ENCODE measurements at places on chromosomes 1 and 21. TPM values are rescaled to one million over a fixed set of nuclear protein-coding genes. Genes with fewer than 3 reads are reported as not detected.

Gene TEX38
- total RNA-seq: not detected

Gene HES3
- not detected for total RNA-seq

Gene PGLYRP3
- not detected for total RNA-seq

DNA sequence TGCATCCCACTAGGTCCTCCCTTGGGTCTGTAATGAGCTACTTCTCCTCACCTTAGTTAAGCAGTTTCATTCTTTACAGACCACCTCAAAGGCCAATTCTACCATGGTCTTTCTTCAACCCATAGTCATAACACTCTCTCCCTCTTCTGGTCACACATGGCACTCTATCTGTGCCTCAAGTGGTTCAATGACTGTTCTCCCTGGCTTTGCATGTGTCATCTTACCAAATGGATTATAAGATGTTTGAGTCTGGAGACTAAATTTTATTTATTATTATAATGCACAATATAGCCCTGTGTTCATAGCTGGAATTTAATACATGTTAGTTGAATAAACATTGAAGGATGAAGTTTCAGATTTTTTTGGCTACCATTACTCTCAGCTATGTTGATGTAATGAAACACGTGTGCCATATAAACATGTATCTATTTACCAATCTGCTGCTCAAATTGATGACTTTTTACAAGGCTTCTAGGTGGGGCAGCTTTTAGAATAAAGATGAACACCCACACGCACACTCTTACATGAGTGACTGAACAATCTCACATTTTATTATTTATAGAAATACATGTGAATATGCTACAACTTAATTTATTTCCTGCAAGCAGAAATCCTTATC is 102.1 kb downstream of the RUNX1 start:
- DNase-seq: no peak

GRCh38 chr1:198176179-198176578 is 19.4 kb downstream of the NEK7 start:
- no peak for DNase-seq

- no peak for DNase-seq
Observed at GRCh38 chr1:221829327-221830015, 87.6 kb upstream of the DUSP10 start.

DNA sequence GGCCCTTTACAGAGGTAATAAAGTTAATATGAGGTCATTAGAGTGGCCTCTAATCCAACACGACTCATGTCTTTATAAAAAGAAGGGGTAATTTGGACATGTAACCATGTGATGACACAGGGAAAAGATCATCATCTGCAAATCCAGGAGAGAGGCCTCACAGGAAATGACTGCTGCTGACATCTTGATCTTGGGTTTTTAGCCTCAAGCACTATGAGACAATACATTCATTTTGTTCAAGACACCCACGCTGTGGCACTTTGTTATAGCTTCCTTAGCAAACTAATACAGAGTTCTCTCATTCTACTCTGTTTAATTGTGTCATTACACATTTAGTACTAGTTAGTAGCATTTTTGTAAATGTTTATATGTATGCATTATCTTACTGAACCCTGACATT is 64.0 kb upstream of the RUNX1 start:
- DNase-seq: no peak

GRCh38 chr1:172095846-172096245 is 254.5 kb downstream of the DNM3 start:
- DNase-seq: no peak

GRCh38 chr1:153626904-153627714 is at the start of gene S100A13:
TSS of gene S100A13 (minus strand) at chr1:153627505. CDS start at chr1:153626472, 1,033 bp downstream.
- DNase-seq: peak; percentile 44

- no peak for DNase-seq
Observed at GRCh38 chr1:56473582-56474270, 105.6 kb downstream of the PLPP3 start.

GRCh38 chr1:25011943-25012638 is 82.0 kb upstream of the RUNX3 start:
- DNase-seq: no peak

Gene ZBTB21
- total RNA-seq: 26.4 TPM

GRCh38 chr1:228339766-228340685 is 66.6 kb downstream of the TRIM11 start:
- peak; percentile 25 for DNase-seq
